ENCODE measurements at places on chromosomes 13 and 19.

DNA sequence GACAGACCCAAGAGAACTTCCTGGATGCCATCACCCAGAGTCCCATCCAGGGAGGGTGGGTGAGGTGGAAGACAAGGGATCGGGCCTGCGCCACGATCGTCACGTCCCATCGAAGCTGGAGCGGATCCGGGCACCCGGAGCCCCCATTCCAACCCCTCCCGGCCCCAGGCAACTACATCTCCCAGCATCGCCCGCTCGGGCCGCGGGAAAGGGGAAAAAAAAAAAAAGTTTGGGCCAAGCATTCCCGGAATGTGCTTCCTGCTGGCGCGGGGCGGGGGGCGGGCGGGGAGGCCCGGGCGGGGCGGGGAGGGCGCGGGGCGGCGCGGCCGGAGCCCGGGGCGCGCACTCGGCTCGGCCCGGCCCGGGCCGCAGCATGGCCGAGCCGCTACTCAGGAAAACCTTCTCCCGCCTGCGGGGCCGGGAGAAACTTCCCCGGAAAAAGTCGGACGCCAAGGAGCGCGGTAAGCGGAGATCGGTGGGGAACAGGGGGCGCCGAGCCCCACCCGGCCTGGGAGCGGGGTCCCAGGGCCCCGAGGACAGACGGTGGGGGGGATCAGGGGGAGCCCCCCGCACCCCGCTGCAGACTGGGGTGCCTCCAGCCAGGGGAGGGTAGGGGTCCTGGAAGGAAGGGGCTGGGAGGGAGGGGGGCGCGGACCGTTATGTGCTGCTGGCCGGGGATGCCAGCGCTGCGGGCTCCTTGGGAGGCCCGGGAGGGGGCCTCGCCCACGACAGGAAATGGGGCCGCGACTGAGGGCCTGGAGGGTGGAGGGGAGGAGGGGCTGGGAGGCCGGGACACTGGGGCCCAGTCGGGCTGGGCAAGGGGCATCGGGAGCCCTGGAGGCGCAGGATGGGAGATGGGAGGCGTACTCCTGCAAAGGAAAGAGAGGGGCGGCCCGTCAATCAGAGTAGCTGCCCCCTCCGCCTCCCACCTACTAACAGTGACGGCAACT, at the start of gene SYDE1:
Gene SYDE1, plus strand, starts transcription at position 341 of the 950 bp plus-strand sequence. Its CDS starts 33 bp downstream, at position 374.
- DNase-seq, result peak; percentile 57

GRCh38 chr19:19304186-19304965, 15.9 kb downstream of the SUGP1 start:
- no peak for DNase-seq

- DNase-seq, result peak; percentile 66
Measured at GRCh38 chr13:30907121-30907861, 1.2 kb downstream of the MEDAG start.

DNA sequence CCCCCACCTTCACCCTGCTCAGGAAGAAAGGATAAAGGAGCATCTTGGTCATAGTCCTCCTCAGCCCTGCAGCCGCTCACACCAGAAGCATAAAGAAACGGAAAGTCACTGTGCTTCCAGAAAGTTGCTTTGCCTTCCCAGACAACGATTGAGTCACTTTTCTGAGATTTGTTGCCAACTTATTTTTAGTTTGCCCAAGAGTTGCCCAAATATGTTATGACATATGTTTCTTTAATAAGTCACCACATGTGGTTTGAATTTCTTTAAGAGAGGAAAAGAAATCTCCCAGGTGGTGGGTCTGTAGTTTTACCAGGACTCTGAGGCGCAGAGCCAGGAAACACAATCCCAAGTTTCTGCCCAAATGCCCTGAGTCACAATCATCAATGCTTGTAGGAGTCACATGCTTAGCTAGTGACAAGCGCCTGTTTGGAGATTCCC, 63.4 kb upstream of the LRCH1 start:
- peak; percentile 23 for DNase-seq

DNA sequence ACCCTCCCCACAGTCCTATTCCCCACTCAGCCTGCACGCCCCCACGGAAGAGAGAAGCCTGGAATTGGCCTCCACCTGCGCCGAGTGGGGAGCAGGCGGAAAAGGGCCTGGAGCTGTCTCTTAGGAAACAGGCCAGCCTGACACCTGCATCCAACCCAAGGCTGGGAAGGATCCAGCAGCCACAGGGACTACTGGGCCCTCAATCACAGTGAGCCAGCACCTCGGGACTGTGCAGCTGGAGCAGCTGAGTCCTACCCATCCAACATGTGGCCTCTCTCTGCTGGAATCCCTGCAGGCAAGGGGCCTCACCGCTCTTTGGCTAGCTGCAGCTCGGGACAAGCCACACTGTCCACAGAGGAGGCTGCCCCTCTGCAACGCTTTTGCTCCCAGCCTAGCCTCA, 8.3 kb upstream of the EPHX3 start:
- DNase-seq, result no peak

DNA sequence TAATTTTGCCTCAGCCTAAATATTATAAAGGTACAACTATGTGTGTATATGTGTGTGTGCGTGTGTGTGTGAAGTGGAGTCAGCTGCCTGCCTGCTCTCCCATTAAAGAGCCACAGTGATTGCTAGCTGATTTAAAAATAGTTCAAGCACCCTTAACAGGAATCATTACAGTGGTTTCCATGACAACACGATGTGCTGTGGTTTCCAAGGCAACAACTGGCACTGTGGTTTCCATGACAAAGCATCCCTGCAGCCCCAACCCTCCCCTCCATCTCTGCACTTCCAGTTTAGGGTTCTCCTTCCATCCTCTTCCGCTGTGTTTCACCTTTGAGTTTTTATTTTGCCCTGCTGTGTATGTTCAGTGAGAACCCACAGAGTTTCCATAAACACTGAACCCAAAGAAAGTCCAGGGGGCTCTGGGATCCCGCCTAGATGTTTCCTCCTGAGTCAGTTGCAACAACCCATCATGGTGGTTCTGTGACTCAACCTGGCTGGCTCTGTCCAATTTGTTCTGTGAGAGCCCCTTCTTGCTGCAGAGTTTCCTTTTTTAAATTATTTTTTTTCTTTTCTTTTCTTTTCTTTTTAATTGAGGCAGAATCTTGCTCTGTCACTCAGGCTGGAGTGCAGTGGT, 7.1 kb upstream of the PNMA8A start:
- DNase-seq, result peak; percentile 81

DNA sequence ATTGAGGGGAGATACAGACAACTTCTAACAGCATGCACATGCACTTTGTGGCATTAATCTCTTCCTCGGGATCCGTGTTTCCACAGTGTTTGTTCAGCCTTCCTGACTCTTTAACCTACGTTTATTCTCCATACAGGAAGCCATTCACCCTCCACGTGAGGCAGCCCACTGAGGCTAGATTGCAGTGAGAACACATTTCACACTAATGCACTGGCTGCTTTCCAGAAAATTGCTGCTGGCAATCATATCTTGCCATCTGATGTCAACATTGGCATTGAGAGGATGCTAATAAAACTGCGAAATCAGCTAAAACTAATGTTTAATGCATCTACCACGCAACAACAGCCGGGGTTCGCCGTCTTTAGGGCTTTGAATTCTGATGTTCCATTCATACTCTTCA, 30.0 kb downstream of the DCLK1 start:
- DNase-seq, result no peak

DNA sequence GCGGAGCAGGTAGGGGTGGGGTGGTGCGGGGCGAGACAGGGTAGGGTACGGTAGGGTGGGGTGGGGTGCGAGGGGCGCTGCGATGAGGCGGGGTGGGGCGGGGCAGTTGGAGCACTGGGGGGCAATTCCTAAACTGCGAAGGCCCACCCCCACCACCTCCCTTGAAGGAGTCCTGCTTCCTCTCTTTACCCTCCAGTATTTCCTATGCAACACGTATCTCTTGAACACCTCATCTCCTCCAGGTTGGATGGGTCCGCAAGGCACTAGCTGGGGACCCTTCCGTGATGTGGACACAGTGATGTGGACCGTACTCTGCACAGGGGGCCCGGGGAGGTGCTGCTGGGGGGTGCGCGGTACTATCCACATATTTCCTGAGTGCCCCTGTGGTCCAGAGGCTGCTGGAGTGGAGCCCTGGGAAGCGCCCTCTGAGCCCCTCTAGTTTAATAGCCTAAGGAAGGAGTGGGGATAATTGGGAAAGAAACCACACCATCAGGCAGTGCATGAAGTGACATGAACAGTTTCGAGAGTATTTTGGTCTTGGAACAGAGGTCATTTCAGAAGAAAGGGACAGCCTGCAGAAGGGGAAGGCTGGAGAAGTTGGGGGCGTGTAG, 1.1 kb downstream of the IL17D start:
- DNase-seq, result no peak

- no peak for DNase-seq
Measured at GRCh38 chr13:73608157-73608516, 526.1 kb downstream of the KLF12 start.

DNA sequence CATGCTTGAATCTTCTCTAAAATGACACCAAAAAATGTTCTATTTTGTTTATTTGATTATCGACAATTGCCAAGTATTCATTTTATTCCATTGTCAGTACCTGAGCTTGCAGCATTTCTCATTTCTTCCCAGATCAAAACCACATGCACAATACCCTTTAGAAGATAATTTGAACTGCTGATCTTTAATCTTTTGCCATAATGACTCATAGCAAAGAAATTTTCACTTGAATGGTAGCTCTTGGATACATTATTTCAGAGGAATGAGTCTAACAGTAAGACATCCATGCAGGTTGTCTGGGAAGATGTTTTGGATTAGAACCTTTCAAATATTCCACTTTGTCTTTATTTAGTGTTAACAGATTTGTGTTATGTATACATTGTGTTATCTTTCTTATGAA, 42.0 kb upstream of the RXFP2 start:
- peak; percentile 3 for DNase-seq

- peak; percentile 50 for DNase-seq
Measured at GRCh38 chr19:55641426-55642152, 787 bp downstream of the ZNF580 start.

GRCh38 chr13:96041326-96042110, 11.7 kb downstream of the UGGT2 start:
- DNase-seq, result no peak

DNA sequence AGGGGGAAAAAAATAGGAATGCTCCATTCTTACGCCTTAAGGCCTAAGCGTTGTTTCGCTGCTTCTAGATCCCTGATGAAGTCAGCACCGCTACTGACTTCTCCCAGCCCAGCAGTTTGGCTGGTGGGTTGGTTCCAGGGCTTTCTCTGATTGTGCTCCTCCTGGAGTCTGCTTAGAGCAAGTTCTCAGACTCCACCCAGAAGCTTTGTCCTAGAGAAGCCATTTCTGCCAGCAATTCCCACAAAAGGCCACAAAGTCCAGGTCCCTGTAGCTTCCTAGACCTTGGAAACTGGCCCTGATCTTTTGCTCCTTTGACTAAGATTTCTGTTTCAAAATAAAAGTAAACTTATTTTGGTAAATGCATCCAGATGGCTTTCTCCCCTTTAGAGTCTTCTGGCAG, 65.4 kb downstream of the KCTD12 start:
- DNase-seq, result peak; percentile 53

GRCh38 chr13:100434010-100434763, 154.4 kb downstream of the GGACT start:
- peak; percentile 87 for DNase-seq

DNA sequence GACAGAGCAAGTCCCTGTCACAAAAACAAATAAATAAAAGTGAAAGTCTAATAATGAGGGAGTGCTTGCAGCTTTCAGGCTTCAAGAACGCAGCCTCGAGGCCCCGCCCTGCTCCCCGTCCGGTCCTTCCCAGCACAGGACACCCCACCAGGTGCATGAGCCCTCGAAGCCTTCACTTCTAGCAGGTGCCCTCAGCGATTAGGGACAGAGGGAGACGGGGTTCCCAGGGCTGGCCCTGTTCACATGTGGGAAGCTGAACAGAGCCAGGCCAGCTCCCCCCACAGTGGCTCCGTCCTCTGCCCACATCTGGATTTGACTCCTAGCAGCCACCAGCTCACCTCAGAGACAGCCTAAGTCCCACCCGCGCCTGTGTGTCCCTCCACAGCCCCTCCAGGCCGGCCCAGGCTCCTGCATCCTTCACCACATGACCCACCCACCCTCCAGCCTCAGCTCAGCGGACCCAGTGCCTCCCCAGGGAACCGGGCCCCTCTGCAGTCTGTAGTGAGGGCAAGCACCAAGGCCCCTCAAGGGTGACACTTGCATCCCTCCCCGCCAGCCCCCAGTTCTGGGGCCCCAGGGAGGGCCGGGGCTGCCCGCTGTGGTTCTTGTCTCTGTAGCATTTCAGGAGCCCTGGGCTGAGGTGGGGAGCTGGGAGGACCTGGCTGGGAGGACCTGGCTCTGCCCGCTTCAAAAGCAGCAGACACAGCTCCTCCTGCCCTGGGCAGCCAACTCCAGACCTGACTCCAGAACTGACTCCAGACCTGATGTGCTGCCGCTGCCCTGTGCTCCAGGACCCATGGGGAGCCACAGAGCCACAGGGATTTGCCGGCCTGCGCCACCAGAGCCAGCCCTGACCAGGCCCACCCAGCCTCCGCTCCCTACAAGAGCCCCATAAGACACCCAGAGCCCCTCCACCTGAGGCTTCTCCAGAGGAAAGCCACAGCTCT, 27.2 kb downstream of the GPX4 start:
- no peak for DNase-seq
